ENCODE measurements at places on chromosomes 7 and 10.

GRCh38 chr10:44966129-44966815 is 6.7 kb downstream of the RASSF4 start:
- no peak for DNase-seq

DNA sequence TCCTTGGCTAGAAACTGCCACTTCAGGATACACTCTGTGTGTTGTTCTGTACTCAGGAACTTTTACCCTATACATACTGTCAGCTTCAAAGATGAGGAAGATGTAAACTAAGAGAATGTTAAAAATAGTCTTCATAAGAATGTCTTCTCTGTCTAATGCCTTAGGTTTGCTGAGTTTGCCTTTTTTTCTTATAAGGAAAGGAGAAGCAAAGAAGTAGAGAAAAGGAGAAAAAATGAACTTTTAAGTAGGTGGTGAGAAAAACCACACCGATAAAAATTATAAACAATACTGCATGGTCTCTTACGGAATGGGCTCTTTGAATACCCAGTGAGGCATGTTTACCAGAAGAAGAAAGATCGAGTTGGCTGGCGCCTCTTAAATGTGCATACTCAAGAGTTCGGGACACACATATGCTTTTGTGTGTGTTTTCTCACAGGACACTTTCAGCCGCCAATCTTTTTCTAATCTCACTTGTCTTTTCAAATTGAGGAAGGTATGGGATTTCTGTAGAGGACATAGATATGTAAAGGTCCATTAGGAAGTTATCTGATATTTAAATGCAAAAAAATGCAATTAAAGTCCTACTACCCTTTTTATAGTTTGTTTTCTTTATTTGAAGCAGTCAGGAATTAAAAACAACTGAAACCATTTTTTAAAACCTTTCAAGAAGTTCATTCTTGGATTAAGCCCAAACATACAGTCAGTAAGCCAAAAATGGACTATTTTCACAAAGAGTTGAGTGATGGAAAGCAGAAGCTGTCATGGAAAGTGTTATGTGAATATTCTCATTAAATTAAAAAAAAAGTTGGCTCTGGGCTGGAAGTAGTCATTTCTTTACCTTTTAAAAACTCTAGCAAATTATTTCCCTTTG is 100.6 kb upstream of the MDFIC start:
- DNase-seq: no peak

DNA sequence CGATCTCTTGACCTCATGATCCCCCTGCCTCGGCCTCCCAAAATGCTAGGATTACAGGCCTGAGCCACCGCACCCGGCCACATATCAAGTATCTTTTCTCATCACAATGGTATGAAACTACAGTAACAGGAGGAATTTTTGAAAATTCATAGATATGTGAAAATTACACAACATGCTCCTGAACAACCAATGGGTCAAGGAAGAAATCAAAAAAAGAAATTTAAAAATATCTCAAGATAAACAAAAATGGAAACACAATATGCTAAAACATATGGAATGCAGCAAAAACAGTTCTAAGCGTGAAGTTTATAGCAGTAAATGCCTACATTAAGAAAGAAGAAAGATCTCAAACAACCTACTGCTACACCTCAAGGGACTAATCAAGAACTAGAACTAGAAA is 59.8 kb upstream of the ADAM12 start:
- DNase-seq: no peak

GRCh38 chr7:45888993-45889366 is 692 bp downstream of the IGFBP1 start:
- no peak for DNase-seq

DNA sequence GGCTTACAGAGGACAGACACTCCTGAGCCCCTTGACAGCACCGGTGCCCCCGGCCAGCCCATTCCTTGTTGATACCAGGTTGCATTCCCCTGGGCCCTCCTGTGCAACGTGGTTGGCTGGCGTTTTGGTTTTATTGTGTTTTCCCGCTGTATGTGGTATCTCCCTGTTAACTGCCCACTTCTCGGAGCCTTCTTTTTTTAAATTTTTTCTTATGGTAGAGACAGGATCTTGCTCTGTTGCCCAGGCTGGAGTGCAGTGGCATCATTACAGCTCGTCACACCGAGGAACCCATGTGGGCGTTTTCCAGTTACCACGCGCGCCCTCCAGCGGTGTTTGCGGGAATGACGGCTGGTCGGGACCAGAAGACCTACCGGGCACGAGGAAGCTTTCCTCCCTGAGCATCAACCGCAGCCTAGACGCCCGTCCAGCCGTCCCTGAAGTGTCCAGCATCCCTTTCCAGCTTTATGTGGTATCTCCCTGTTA is 16.9 kb upstream of the ZFAND2A start:
- peak; percentile 68 for DNase-seq

GRCh38 chr7:91843831-91844230 is 36.7 kb downstream of the MTERF1 start:
- no peak for DNase-seq

GRCh38 chr10:23362069-23362830 is 17.7 kb upstream of the C10orf67 start:
- DNase-seq: no peak

DNA sequence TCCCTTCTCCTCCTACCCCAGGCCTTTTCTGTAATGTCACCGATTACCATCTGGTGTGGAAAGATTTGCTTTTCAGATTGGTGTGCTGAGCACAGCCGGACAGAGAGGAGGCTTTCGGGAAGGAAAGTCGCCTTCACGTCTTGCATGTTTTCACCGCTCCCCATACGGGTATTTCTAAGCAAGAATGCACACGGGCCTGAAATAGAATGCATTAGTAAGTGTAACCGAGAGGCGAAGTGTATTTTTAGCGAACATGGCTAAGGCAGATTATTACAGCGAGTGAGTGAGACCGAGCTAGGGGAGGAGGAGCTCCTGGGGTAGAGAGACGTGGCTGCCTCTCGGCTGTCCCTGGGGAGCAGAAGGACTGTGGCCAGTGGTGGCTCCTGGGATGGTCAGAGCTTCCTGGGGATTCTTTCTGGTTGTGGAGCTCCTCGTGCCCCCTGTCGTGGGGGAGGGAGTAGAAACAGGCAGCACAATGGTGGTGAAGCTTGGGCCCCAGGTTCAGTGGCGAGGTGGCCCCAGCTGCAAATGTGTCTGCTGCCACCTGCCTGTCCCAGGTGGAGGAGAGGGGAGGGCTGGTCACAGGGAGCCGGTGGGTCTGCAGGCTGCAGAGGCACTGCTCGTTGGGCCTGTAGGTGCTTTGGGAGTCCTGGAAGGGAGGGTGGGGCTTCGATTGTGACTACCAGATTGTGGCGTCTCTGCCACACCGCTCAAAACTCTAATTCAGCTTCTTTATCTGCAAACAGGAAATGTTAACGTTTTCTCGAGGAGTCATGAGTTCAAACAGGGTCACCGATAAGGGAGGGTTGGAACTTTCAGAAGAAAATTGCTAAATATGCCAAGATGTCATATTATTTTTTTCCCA is 135.8 kb downstream of the CAMK1D start:
- DNase-seq: peak; percentile 7

GRCh38 chr7:87058744-87059524 is 520 bp downstream of the ELAPOR2 start:
- DNase-seq: peak; percentile 10

Measured in stimulated activated CD4-positive, alpha-beta T cell treated with anti-CD3 and anti-CD28 coated beads, Interleukin-2, amount 100 ng/mL, for 4 hours (primary cell).